ENCODE measurements at places on chromosomes 7 and 10. TPM values are rescaled to one million over a fixed set of nuclear protein-coding genes. Genes with fewer than 3 reads are reported as not detected.
A peak's percentile ranks its signal among the peaks of the same experiment; 100 is the strongest.

- no peaks in the 10 kb centered on the region for H3K4me1 ChIP-seq
- H3K4me3 ChIP-seq: no peak overlapping the region
- no peak overlapping the region for H3K27ac ChIP-seq
- no peaks in the 10 kb centered on the region for H3K36me3 ChIP-seq
- no peaks in the 10 kb centered on the region for H3K27me3 ChIP-seq
Observed at GRCh38 chr7:604001-604883, 84.6 kb upstream of the PDGFA start.

The NACAD gene
- total RNA-seq: 4.8 TPM

DNA sequence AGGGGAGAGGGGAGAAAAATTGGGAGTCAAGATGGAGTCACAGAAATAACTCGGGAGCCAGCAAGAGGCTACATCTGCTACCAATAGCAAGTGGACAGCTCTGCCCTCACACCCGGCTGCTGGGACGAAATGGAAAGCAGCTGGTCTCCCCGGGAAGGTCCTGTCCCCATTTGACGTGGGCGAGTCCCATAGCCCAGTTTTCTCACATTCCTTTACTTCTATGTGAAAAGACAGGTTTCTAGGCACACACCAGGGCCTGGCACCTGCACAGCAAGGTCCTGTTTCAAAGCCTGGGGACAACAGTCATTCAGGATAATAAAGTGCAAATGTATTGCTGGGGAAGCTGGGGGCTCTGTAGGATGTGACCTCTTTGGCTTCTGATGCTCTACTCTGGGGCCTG is 162.6 kb downstream of the OAT start:
- H3K27ac ChIP-seq: no peak overlapping the region
- no peaks in the 10 kb centered on the region for H3K36me3 ChIP-seq
- no peak for DNase-seq

GRCh38 chr10:50857579-50857978 is 27.8 kb downstream of the A1CF start:
- H3K36me3 ChIP-seq: no peaks in the 10 kb centered on the region
- H3K4me1 ChIP-seq: no peaks in the 10 kb centered on the region
- no peak overlapping the region for H3K27ac ChIP-seq
- no peak for DNase-seq
- no peaks in the 10 kb centered on the region for H3K27me3 ChIP-seq

DNA sequence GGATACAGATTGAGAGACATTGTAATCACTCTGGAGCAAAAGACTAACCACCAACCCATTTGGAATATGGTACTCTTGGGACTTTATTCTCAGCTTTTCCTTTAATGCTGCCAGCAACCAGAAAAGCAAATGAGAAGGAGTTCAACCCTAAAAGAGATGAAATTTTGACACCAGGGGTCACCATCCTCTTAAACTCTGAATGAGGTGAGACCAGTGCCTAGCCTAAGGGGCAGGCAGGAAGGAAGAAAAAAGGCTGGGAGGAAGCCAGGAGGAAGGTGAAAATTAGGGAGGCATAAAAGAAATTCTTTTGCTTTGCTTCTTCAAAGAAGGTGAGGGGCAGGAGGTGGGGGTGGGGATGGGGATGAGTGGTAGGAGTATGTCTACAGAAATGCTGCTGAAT is 135.8 kb downstream of the JAZF1 start:
- no peak overlapping the region for H3K27ac ChIP-seq
- H3K4me1 ChIP-seq: no peaks in the 10 kb centered on the region
- no peak for DNase-seq
- H3K36me3 ChIP-seq: no peaks in the 10 kb centered on the region
- H3K4me3 ChIP-seq: no peak overlapping the region

- H3K4me1 ChIP-seq: peaks cover 6% of the 10 kb centered on the region
- no peak for DNase-seq
- H3K36me3 ChIP-seq: no peaks in the 10 kb centered on the region
Observed at GRCh38 chr7:25881317-25882037, 270.5 kb upstream of the NFE2L3 start.

- no peak for DNase-seq
- H3K36me3 ChIP-seq: peaks cover 34% of the 10 kb centered on the region
- H3K4me1 ChIP-seq: no peaks in the 10 kb centered on the region
- no peak overlapping the region for H3K27ac ChIP-seq
- H3K4me3 ChIP-seq: no peak overlapping the region
- no peaks in the 10 kb centered on the region for H3K27me3 ChIP-seq
Observed at GRCh38 chr10:67912331-67912946, 28.0 kb downstream of the SIRT1 start.

The COL13A1 gene
- total RNA-seq: 0.20 TPM

GRCh38 chr10:58435297-58435985 is 50.2 kb downstream of the TFAM start:
- H3K36me3 ChIP-seq: no peaks in the 10 kb centered on the region
- no peaks in the 10 kb centered on the region for H3K27me3 ChIP-seq
- H3K4me1 ChIP-seq: peaks cover 13% of the 10 kb centered on the region
- DNase-seq: peak; percentile 71
- no peak overlapping the region for H3K4me3 ChIP-seq
- no peak overlapping the region for H3K27ac ChIP-seq

The SEM1 gene
- total RNA-seq: 348 TPM

DNA sequence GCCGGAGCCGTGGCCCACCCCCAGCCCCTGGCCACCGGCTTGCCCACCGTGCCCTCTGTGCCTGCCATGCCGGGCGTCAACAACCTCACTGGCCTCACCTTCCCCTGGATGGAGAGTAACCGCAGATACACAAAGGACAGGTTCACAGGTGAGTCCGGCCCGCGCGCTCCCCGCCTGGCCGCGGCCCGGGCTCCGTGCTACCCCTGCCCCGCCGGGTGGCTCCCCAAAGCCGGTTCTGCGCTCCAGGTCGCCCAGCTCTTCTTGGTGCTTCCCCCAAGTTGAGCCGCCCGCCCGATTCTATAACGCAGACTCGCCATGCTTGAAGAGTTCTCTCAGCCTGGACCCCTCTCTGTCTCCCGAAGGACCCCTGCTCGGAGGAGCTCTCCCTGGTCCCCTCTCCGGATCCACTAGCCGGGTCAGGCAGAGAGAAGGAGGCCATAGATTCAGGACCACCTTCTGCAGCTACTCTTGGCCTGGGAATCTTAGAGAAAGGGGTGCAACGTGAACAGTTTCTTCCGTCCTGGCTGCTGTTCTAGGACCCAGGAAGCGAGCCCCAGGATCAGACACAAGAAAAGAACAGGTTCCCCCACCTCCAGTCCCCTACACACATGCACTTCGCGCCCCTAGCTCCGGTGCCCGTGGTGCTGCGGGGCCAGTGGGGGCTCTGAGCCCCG is 999 bp downstream of the TLX1 start:
- no peak overlapping the region for H3K4me3 ChIP-seq
- H3K36me3 ChIP-seq: no peaks in the 10 kb centered on the region
- H3K27me3 ChIP-seq: peaks cover 17% of the 10 kb centered on the region
- H3K27ac ChIP-seq: no peak overlapping the region
- DNase-seq: no peak

- no peak overlapping the region for H3K27ac ChIP-seq
- no peak for DNase-seq
- no peaks in the 10 kb centered on the region for H3K27me3 ChIP-seq
- H3K4me1 ChIP-seq: peaks cover 23% of the 10 kb centered on the region
- no peak overlapping the region for H3K4me3 ChIP-seq
- no peaks in the 10 kb centered on the region for H3K36me3 ChIP-seq
Observed at GRCh38 chr10:80501913-80502521, 35.7 kb upstream of the SH2D4B start.

DNA sequence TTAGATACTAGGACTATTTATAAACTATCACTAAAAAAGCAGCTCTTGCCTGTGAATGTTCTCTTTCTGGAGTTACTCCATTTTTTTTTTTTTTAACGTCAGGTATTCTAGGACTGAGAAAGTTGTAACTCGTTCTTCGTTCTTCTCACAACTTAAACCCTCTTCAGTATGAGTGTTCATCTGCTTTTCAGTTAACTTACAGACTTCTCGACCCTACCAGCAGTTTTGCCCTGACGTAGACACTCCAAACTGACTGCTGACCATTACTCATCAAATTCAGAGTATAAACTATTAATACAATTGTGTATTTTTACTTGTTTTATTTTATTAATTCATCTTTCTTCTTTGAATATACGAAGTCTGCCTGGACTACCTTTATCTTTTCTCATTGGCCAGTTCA is 353.1 kb downstream of the GPR37 start:
- H3K27ac ChIP-seq: no peak overlapping the region
- H3K4me1 ChIP-seq: no peaks in the 10 kb centered on the region
- no peaks in the 10 kb centered on the region for H3K27me3 ChIP-seq
- no peaks in the 10 kb centered on the region for H3K36me3 ChIP-seq

DNA sequence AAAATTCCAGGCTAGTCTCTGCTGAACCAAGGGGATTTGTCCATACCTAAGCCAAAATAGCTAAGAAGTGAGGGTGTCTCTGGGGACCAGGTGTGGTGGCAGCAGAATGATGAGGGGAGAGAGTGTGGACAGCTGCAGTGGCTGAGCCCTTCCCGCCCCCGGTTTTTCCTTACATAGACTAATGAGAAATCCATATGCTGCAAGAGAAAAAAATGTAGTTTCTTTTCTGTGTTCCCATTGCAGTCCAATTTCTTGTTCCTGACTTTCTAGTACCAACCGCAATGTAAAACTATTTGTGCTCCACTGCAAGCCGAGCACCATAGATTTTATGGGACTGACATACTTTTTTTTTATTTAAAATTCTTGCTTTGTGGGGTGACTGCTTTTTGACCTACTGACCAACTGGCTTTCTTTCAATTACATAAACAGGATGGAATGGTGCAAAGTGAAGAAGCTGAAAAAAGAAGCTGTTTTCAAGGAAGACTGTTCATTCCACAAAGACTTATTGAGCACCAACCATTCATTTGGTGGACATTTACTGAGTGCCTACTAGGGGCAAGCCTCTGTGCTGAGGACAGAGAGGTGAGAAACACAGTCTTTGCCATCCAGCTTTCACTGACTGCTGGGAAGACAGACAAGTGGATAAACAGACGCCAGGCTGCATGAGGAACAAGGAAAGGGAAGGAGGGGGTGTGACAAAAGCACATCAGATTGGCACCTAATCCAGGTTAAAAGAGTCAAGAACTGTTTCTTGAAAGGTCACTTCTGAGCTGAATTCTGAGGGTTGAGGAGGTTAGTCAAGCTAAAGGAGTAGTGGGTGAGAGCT is 9.8 kb downstream of the CEP41 start:
- peak; percentile 96 for DNase-seq
- peaks cover 47% of the 10 kb centered on the region for H3K4me1 ChIP-seq
- H3K36me3 ChIP-seq: peaks cover 9% of the 10 kb centered on the region
- H3K4me3 ChIP-seq: peak overlapping the region; percentile 27
- H3K27ac ChIP-seq: peak overlapping the region; percentile 85
- no peaks in the 10 kb centered on the region for H3K27me3 ChIP-seq

The PRR15 gene
- not detected for total RNA-seq

The GNG11 gene
- 12.5 TPM for total RNA-seq

- no peaks in the 10 kb centered on the region for H3K36me3 ChIP-seq
- no peaks in the 10 kb centered on the region for H3K27me3 ChIP-seq
- H3K4me3 ChIP-seq: peak overlapping the region; percentile 36
- H3K27ac ChIP-seq: peak overlapping the region; percentile 95
- peak; percentile 92 for DNase-seq
- H3K4me1 ChIP-seq: peaks cover 18% of the 10 kb centered on the region
Observed at GRCh38 chr10:4663162-4663992, 162.6 kb upstream of the AKR1E2 start.

DNA sequence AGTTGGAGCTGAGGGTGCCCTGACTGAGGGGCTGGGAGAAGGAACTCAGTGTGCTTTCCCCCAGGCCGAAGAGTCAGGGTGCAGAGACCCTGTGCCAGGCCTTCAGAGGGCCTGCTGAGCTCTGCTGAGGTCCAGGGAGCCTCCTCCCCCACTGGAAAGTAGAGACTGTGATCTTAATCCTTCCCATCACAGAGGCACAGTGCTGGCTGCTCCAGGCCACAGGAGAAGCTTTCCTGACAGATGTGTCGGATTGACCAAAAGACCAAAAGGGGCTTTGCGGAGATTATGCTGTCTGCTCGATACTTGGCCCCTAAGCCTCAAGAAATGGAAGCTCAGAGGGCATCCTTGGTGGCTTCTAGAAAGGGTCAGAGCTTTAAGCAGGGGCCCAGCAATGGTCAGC is 32.9 kb upstream of the BTRC start:
- H3K4me3 ChIP-seq: no peak overlapping the region
- H3K27me3 ChIP-seq: no peaks in the 10 kb centered on the region
- H3K4me1 ChIP-seq: peaks cover 11% of the 10 kb centered on the region
- peak; percentile 46 for DNase-seq
- no peaks in the 10 kb centered on the region for H3K36me3 ChIP-seq

GRCh38 chr7:144792050-144792449 is 43.8 kb downstream of the TPK1 start:
- H3K4me1 ChIP-seq: no peaks in the 10 kb centered on the region
- DNase-seq: no peak
- no peak overlapping the region for H3K27ac ChIP-seq
- H3K36me3 ChIP-seq: no peaks in the 10 kb centered on the region
- no peak overlapping the region for H3K4me3 ChIP-seq

- H3K36me3 ChIP-seq: no peaks in the 10 kb centered on the region
- 0 out of 2 replicates have a peak, but pooled peaks cover 6% of the 10 kb centered on the region for H3K27me3 ChIP-seq
- H3K27ac ChIP-seq: no peak overlapping the region
- H3K4me1 ChIP-seq: no peaks in the 10 kb centered on the region
Observed at GRCh38 chr7:156232931-156233705, 407.5 kb upstream of the RNF32 start.

DNA sequence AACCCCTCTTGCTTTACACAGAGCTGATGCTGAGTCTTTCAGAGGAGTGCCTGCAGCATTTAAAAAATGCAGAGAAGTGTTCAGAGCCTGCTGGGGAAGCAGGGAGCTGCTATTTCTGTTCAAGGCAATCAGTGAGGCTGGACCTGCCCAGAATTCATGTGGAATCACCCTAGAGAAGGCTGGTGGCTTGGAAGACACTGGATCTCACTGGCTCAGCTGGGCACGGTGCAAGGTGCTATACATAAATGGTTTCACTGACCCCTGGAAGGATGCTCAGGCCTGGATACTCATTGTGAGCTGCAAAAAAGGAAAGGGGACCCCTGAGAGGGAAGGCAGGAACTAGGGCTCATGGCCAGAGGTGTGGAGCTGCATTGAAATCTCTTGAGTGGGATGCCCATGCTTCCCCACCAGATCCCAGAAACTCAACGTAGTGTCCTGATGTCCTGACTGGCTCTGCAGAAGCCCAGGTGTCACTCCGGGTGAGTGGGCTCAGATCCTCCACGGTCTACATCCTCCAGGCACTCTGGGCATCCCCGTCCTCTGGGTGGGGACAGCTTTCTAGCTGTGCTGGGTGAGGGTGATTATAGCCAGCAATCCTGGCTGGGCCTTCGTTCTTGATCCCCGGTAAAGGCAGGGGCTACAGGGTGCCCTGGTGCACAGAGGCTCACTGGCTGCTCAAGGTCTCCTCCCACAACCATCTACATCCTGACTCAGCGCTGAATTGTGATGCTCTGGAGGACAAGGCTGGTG is 77.2 kb upstream of the TNS3 start:
- no peaks in the 10 kb centered on the region for H3K36me3 ChIP-seq
- H3K4me1 ChIP-seq: no peaks in the 10 kb centered on the region
- no peak overlapping the region for H3K27ac ChIP-seq
- no peak overlapping the region for H3K4me3 ChIP-seq

- H3K27ac ChIP-seq: no peak overlapping the region
- peak overlapping the region; percentile 44 for H3K4me3 ChIP-seq
- H3K27me3 ChIP-seq: no peaks in the 10 kb centered on the region
- no peaks in the 10 kb centered on the region for H3K4me1 ChIP-seq
- DNase-seq: no peak
Observed at GRCh38 chr7:156999958-157000726, 10.3 kb downstream of the MNX1 start.

The PDE1C gene
- 0.02 TPM for total RNA-seq

The ANKRD2 gene
- 0.26 TPM for total RNA-seq

The SPDYE1 gene
- total RNA-seq: not detected

Measured in SJCRH30 (cell line).